ENCODE measurements at places on chromosomes 3 and 15.

DNA sequence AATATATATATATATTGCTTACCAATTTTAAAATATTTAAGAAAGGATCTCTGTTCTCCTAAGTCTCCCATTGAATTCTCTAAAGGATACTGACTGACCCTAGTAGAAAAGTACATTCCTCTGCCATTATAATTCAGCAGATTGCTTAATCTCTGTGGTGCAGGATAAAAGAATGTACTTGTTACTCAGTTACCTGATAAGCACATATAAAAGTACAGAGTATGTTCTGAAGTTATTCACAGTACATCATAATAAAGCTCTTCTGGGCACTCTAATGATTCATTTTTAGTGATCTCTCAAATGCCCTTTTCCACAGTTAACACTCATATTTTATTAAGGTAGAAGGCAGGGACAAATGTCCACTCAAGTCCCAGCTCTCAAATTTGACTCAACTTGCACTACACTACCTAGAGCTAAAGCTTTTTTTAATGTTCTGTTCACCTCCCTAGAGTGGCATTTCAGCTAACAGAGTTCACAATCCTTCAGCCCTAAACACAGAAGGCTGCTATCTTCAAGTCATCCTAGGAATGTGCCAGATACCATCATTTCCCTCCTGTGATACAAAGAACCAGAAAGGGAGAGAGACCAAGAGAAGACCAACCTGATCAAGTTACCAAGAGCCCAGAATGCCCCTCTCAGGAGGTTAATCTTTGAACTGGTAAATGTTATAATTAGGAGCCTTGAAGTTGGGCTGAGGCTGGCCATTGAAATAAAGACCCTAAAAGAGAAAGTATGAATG, 53.3 kb downstream of the MEIS2 start:
- DNase-seq = peak; percentile 36

- DNase-seq = no peak
Observed at GRCh38 chr3:127135241-127136023, 57.5 kb upstream of the PRR23E start.

GRCh38 chr3:118973050-118973449, 61.6 kb downstream of the IGSF11 start:
- no peak for DNase-seq

DNA sequence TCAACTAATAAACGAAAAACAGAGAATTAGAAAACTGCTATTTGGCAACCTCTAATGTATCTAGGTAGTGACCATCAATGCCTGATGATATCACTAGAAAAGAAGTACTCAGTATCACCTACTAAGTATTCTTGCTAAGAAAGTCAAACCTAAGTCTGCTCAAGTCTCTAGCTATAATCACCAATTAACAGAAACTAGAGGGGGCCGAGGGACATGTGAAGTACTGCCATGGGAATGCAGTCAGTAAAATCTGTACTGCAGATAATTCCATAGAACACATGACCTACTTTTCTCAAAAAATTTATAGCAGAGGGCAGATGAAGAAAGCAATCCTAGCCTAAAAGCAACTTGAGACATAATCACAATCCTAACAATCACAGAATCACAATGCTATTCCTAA, 51.4 kb downstream of the CPEB1 start:
- no peak for DNase-seq

- DNase-seq = no peak
Observed at GRCh38 chr15:84658080-84658787, at the start of gene NMB. TSS of gene NMB (minus strand) at chr15:84658199. CDS start at chr15:84658152, 47 bp downstream.

- no peak for DNase-seq
Observed at GRCh38 chr3:196073255-196073753, 8.6 kb downstream of the TFRC start.

DNA sequence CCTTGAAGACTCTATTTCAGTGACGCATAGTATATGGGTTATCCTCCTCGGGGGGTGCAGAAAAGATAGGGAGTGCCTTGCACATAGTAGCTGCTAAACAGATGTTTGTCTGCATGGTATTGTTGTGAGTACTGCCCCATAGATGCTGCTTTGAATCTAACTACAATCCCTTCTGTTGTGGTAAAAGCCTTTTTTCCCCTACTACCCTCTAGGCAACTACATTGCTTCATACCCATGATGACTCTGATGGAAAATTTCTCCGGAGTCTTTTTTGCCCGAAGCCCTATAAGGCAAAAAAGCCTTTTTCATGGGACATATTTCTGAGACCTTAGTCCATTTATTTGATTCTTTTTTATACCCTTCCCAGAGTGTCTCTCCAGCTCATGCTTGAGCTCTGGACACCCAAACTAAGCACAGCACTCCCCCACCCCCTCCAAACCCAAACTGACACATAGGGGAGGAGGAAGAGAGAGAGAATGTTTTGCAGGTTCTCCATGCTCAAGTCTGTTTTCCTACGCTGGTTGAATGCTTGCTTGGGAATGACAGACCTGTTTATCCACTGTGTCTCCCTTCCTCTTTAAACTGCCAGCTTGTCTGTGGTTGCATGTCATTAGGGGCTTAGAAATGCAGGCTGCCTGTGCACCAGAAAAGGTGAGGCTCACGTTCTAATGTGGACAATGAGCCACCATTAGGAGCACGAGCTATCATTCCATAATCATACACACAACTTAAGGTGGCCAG, 52.9 kb downstream of the LRTM1 start:
- no peak for DNase-seq

GRCh38 chr3:172648747-172649146, 62.1 kb downstream of the NCEH1 start:
- no peak for DNase-seq

DNA sequence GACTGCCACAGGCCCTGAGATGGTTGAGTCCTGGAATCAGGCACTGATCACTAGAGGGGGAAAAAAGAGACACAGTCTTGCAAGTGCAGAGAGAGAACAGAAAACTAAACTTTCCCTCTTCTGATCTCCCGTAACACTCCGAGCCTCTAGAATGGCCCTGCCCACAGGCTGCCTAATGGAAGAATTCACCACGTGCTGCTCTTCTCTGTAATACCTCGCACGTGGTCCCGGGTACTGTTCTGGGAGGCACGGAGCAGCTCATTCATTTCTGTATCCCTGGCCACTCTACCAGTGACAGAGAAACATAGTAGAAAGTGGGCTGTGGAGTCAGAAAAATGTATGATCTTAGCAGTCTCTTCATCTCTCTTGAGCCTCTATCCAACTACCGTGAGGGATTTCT, 30.4 kb downstream of the VGLL4 start:
- DNase-seq = no peak

- DNase-seq = no peak
Observed at GRCh38 chr15:28881170-28881569, 4.6 kb upstream of the APBA2 start.

- no peak for DNase-seq
Observed at GRCh38 chr15:51771773-51772172, 20.4 kb downstream of the TMOD2 start.

DNA sequence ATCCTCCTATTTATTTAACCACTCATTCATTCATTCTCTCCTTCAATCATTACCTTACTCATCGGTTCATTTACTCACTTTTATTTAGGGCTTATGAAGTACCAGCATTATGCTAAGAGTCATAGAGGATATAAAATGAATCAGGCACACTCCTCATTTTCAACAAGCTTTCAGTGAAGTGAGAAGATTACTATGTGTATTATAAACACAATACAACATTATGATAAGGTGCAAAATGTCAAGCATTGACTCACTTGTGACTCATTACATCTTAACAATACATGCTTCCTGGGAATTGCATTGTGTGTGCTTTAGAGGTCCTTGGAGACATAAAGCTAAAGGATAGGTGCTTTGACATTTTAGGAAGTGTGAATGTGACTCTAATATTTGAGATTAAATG, 60.4 kb downstream of the PLAAT1 start:
- no peak for DNase-seq

GRCh38 chr3:26375843-26376530, 246.6 kb upstream of the LRRC3B start:
- no peak for DNase-seq

DNA sequence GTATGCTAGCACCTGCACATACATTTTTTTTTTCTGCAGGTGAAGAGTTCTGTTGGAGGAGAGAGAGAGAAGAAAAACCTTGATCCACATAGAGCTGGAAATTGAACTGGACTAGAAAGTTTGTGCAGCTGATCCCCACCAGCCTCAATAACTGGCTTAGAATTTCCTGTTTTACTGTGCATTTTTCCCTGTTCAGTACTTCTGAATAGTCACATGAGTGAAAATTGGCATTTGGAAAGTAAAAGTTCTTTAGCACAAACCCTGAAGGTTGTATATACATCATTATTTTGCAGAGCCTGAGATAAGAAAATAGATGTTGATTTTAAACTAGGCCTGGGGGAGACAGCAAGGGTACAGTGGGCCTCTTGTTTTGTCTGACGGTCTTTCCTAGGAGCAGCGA, 42.3 kb downstream of the GHSR start:
- DNase-seq = no peak

DNA sequence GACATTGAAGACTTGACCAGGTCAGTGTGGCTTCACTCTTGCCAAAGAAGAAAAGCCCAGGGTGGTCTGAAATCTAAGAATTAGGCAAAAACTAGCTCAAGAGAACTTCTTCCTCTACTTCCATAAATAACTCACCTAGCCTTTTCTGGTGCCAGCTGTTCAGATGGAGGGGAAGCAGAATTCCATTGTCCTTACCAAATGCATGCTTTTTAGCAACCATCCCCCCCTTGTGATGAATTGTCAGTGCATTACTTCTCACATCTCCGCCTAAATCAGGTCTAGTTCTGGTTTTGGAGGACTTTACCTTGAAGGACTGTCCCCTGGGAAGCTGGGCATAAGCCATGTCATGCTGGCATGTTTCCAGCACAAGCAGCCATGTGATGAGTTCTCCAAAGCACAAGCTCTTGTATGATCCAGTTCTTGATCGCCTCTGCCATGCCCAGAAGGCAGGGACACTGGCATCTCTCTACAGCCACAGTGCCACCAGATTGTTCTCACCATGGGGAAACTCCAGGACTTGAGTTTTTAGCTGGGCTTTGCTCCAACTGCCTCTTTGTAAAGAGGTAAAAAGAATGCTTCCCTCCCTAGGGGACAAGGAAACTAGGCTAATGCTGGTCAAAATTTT, 96.4 kb upstream of the IL12A start:
- no peak for DNase-seq

GRCh38 chr3:160480931-160481330, 31.3 kb upstream of the TRIM59 start:
- no peak for DNase-seq

GRCh38 chr15:87401973-87402372, 854.6 kb downstream of the NTRK3 start:
- DNase-seq = no peak

- DNase-seq = no peak
Observed at GRCh38 chr3:64829331-64829730, 141.5 kb upstream of the ADAMTS9 start.

- DNase-seq = no peak
Observed at GRCh38 chr15:60047701-60048100, 43.6 kb downstream of the FOXB1 start.

DNA sequence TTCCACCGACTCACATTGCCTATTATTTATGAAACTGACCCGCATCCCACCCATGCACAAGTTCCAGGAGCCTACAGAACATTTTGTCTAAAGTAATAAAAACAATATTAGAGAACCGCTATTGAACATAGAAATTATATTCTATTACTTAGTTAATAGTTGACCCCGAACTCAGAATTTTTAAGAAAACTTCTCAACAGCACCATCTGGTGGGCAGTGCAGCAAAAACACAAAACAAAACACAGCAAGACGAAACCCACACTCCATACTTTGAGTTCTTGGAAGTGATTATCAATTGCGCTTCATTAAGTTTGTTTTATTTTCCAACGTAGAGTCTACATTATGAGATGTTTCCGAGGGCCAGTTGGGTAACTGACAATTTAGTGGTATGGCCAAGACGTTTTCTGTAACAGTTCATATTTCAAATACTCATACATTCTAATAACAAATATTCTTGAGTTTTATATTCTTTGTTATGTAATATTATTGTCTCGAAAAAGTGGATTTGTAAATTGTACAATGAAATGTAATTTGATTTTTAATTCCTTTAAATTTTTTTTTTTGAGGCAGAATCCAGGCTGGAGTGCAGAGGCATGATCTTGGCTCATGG, 24.0 kb upstream of the C3orf70 start:
- no peak for DNase-seq

- no peak for DNase-seq
Observed at GRCh38 chr3:45145223-45145622, 955 bp downstream of the CDCP1 start.

DNA sequence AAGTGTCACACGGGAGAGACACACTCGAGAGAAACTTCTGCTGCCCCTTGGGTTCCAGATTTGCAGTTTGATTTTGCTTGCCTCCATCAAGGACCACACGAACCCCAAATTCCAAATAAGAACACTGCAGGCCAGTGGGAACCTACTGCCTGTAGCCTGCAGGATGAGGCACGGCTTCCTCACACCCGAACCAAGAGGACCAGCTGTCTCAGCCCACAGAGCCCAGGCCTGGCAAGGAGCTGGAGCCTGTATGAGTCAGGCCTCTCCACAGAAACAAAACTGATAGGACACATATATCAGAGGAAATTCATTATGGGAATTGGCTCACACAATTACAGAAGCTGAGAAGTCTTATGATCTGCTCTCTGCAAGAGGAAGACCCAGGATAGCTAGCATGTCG, 188.1 kb upstream of the NSMCE3 start:
- DNase-seq = no peak

- DNase-seq = no peak
Observed at GRCh38 chr3:38029400-38030125, at the start of gene PLCD1. TSS of gene PLCD1 (minus strand) at chr3:38029642. CDS start at chr3:38029539, 103 bp downstream.

GRCh38 chr3:38125305-38126120, 11.4 kb downstream of the ACAA1 start:
- DNase-seq = no peak

- DNase-seq = no peak
Observed at GRCh38 chr3:72165317-72165716, 380.4 kb upstream of the PROK2 start.

- peak; percentile 41 for DNase-seq
Observed at GRCh38 chr3:99172736-99173657, 271.5 kb upstream of the DCBLD2 start.

- DNase-seq = no peak
Observed at GRCh38 chr3:116039651-116039985, 405.7 kb downstream of the LSAMP start.

DNA sequence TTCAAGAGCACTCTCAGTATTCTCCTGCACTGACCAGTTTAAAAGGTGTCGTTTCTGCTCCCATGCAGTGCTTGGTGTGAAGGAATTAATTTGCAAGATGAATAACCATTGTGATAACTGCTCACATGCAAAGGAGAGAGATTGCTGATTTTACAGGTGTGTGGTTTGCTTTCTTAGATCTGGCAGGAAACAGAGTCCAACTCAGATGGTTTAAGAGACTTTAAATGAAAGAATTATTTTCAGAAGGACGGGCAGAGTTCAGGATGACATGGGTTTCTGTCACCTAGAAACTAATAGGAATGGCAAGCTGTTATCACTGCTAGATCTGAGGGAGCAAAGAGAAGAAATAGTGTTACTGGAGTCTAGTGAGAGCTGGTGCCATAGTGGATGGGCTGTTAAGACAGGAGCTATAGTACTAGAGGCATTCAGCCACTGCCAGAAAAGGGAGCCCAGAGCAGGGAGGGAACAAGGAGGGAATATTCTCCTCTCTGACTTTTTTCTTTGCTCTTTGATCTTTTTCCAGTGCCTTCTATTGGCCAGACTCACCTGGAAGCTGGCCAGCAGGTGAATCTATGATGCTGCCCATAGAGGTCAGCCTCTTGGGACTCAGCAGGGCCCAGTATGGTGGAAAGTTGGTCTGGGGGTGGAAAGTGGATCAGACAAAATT, 14.9 kb downstream of the ATXN7 start:
- DNase-seq = no peak

- no peak for DNase-seq
Observed at GRCh38 chr3:54835701-54836100, 92.2 kb downstream of the LRTM1 start.
